Right renal cortex interstitium (tissue), 3 donors: ENCODE measurements at places on chromosomes 3 and 15. TPM values are rescaled to one million over a fixed set of nuclear protein-coding genes. Genes with fewer than 3 reads are reported as not detected.

GRK7 gene
- 0.12 TPM for polyA plus RNA-seq

AP3B2 gene
- polyA plus RNA-seq, result 2.8 TPM

SPATA12 gene
- polyA plus RNA-seq, result 0.07 TPM

LMAN1L gene
- not detected for polyA plus RNA-seq

ITIH1 gene
- 0.35 TPM for polyA plus RNA-seq

PROK2 gene
- not detected for polyA plus RNA-seq

PPP4R2 gene
- 105 TPM for polyA plus RNA-seq

CCR3 gene
- 0.21 TPM for polyA plus RNA-seq

ELL3 gene
- polyA plus RNA-seq, result 4.6 TPM

RASA2 gene
- polyA plus RNA-seq, result 18.6 TPM

ISG20 gene
- 1.2 TPM for polyA plus RNA-seq

C2CD4A gene
- polyA plus RNA-seq, result 0.35 TPM

RBMS3 gene
- 11.6 TPM for polyA plus RNA-seq

ANKRD63 gene
- polyA plus RNA-seq, result 0.18 TPM

IQCF5 gene
- polyA plus RNA-seq, result not detected

FOXB1 gene
- not detected for polyA plus RNA-seq

SPTBN5 gene
- 2.8 TPM for polyA plus RNA-seq

RMDN3 gene
- polyA plus RNA-seq, result 38.7 TPM

EPHA6 gene
- 1.0 TPM for polyA plus RNA-seq

TRANK1 gene
- 8.3 TPM for polyA plus RNA-seq
